ENCODE measurements at places on chromosomes 2 and 18.

DNA sequence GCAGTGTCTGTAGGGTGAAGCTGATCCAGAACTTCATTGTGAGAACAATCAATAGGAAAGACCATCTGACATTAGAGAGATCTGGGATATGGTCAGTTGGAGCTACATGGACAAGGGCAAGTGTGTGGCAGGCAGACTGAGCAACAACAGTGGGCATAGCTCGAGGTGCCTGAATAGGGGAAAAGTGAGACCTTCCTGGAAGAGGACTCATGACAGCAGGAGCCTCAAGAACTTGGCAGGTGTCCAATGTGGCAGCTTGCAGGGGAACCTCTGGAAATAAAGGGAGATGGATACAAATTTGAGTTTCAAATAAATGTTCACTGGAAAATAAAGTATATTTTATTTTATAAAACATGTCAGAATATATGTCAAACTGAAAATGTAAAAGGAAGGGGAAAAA is 117.9 kb downstream of the TANC1 start:
- no peak for DNase-seq

DNA sequence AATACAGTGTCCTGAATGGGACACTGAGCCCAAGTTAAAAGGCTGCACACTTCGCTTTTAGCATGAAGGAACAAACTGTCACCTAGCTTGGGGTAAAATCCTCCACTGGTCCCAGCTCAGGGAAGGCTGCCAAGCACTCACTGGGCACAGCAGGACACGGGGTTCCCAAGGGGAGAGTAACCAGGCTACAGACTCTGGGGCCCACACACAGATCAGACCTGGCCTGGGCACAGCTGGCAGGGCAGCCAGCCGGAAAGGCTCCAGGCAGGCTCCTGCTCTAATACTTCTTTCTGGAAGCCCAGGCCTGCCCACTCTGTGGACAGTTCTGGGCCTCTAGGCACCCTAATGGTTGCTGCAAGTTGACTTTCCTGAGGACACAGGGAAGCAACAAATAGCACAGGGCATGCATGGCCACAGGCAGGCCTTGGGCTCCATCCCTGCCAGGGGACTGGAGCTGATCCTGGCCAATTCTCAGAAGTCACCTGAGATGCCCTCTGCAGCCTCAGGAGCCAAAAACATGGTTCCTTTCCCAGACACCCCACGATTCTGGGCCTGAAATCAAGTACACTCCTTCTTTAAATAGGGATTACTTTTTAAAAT is 18.7 kb upstream of the SULT1C3 start:
- DNase-seq: no peak

- DNase-seq: no peak
Observed at GRCh38 chr2:238158509-238159070, at the start of gene ERFE. Gene ERFE, plus strand, starts transcription at chr2:238158970. Its CDS starts 38 bp downstream, at chr2:238159008.

DNA sequence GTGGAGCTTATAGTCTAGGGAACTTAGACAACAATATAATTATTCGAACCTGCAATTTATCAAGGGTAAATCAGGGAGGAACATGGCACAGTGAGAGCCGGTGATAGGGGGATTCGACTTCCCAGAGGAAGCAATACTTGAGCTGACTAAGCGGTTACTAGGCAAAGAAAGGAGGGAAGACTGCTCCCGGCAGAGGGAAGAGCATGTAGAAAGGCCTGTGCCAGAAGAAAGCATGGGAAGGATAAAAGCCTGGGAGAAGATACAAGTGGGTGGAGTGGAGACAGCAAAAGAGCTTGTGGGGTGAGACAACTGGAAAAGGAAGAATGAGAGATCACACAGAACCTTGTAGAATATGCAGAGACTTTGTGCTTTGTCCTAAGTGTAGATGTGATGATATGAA is 93.3 kb downstream of the MARCHF4 start:
- DNase-seq: no peak

DNA sequence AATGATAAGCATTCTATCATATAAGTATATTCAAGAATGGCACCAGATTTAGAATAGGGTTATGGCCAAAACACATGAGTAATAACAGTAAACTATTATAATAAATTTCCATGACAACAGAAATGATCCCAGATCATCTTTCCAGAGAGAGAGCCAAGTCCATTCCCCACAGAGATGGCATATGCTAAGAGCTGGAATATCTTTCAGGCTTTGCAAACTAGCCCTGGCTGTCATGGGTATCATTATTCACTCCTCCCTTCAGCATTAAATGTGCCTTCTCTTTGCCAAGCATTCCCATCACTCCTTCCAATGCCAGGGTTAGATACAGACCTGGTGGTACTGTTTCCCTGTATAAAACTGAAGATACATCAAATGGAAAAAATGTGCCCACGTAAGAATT is 10.9 kb downstream of the FEZ2 start:
- no peak for DNase-seq

GRCh38 chr2:168480825-168481585 is 24.9 kb downstream of the CERS6 start:
- no peak for DNase-seq

DNA sequence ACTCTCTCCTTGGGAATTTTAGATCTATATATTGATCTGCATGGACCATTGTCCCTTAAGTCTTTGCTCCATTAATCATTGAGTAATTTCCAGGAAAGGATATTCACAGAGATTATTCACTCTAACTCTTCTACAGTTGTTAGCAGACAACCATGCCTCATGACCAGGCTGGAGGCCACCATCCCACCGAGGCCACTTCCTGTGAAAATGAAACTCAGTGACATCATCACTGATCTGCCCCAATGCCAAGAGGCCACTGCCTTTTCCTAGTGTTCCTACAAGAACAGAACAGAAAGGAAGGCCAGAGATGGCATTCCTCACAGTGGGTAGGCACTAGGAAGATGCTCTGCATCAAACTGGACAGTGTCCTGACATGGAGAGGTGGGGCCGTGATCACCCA is 161.3 kb downstream of the DTNA start:
- DNase-seq: no peak

DNA sequence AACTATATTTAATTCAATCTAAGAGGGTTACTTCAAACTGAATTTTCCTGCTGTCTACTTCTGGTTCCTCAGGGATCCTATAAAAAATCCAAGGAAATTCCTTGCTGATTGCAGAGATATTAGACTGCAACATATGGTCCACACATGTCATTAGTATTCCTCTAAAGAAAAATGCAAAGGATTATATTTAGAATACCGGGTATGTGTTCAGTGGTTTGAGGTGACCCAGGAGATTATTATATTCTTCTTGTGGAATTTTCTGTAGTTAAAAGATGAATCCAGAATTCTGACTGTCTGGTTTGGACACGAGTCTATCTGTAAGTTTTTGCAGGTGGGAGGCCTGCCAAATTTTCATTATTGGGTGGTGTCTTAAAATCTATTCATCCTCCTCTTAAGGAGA is 18.2 kb downstream of the HOXD1 start:
- DNase-seq: no peak

DNA sequence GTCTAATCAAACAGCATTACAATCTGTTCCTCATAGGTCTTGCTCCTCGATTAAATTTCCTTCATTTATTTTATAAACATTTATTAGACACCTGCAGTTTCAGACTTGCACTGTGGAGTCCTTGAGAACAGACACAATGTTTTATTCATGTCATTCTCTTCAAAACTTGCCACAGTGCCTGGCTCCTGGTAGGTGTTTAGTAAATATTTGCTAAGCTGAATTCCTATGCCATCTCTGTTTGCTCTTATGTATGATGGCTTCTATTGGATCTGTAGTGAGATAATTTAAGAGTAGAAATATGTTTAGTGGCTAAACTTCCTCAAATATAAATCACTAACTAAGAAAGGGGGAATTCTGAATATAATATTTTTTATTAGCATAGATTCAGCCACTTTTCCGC is 61.4 kb downstream of the LRATD1 start:
- DNase-seq: no peak

- DNase-seq: no peak
Observed at GRCh38 chr2:215528555-215528954, 92.7 kb upstream of the FN1 start.

DNA sequence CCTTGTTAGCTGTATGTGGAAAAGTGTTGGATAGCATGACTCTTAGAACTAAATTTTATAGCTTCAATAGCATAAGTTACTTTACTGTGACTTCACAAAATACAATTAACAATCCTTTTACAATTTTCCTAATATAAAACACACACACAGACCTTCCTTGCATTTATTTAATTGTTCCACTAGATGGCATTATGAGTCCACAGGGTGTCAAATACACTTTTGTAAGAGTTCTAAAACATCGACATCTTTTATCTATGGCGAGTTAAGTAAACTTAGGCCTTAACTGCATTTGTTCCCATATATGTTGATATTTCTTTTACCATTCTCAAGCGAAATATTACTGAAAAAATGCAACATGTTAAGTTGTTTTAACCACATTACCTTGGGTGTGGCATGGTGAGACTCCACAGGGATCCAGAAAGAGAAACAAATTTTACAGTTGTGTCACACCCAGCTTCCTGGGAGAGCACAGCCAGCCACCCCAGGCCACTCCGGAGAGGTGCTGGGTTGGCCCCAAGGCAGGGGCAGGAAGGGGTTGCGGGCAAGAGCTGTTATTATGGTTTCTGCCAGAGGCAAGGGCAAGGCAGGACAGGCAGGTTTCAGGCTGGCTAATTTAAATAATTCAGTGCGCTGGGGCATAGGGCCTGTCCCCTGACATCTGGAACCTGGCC is 312.4 kb upstream of the MC4R start:
- DNase-seq: no peak

GRCh38 chr18:23225503-23225902 is 90.2 kb downstream of the CABLES1 start:
- DNase-seq: no peak

GRCh38 chr2:144014103-144014502 is 505.8 kb downstream of the ZEB2 start:
- DNase-seq: no peak

DNA sequence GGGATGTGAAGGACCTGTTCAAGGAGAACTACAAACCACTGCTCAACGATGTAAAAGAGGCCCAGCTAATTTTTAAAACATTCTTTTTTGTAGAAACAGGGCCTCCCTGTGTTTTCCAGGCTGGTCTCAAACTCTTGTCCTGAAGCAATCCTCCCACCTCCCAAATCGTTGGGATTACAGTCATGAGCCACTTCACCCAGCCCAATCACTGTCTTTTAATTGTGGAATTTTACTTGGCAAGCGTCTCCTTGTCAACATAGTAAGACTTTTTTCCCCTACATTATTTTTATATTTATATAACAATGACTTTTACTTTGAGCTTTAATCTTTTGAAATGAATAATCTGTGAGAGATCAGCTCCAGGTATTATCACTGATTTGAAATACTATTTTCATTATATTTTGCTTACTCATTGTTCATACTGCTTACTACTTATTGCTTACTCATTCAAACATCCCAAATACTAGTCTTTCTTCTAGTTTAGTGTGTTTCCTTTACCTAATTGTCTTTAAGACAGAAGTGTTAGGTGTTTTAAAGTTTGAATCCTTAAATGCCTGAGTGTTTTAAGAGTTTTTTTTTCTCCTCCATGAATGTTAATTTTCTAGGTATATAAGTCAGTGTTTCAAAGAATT is 48.9 kb downstream of the PTPN4 start:
- no peak for DNase-seq

GRCh38 chr2:111670776-111671175 is 213.2 kb downstream of the ANAPC1 start:
- DNase-seq: no peak

DNA sequence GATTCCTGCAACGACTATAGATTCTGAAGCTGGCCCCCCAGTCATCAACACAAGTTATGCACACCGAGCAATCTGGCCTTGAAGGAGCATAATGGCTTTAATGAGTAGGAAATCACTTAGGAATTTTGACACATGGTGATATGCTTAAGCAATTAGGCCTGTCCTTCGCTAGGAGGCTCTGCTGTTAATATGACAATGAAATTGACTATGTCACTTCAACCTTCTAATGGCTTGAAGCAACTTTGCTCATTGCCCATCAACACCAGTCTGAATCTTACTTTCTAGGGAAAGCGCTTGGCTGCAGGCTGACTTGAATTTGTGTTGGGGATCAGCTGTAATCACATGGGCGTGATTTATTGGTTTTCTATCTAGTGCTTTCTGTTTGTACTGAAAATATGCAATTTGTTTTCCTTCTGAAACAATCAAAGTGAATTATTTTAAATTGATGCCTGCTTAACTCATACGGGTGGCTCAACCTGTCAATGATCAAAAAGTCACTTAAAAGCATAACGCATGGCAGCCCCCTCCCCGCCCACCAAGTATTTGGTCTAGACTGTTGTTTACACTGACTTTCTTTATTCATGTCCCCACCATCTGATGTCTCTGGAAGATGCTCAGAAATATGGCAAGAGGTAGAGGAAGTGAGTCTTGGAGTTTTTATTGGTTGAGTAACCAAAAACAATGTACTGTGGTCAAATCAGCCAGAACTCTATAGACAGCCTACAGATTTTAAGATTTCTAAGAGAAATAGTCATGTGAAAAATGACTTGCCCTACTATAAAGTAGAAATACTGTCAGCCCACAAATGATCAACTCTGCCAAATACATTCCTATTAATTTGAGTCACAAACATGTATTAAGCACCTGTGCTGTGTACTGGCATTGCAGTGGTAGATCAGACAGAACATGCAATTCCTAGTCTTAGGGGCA is 344.9 kb downstream of the RBM43 start:
- DNase-seq: no peak

- no peak for DNase-seq
Observed at GRCh38 chr2:67534745-67535144, 137.6 kb downstream of the ETAA1 start.

DNA sequence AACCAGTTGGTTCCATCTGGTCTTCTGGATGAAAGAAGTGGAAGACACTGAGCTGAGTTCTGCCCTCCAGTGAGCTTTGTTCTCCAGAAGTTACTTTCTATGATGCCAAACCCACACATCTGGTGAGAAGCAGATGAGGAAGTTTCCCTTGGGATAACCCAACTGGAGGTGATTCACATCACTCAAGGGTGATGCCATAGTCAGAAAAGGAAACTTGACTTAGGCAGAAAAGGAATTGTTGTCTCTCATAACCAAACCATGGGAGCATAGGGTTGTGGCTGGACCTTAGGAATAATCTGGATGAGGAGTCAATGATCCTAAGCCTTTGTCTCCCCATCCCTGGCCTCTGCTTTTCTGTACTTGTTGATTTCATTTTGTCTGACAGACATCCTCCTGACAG is 43.7 kb downstream of the CDC42EP3 start:
- no peak for DNase-seq

- DNase-seq: no peak
Observed at GRCh38 chr2:241882091-241882625, 12.6 kb downstream of the RTP5 start.

DNA sequence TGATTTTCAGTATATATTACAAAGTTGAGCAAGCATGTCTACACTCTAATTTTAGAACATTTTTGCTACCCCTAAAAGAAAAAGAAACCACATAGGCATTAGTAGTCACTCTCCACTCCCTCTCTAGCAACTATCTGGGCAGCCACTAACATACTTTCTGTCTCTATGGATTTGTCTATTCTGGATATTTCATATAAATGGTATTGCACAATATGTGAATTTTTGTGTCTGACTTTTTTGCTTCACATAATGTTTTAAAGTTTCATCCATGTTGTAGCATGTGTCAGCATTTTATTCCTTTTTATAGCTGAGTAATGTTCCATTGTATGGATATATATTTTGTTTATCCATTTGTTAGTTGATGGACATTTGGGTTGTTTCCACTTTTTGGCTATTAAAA is 232.5 kb upstream of the CTAGE1 start:
- DNase-seq: no peak

- DNase-seq: no peak
Observed at GRCh38 chr18:74268933-74269620, 22.7 kb downstream of the CYB5A start.

- no peak for DNase-seq
Observed at GRCh38 chr2:66753660-66754059, 318.7 kb downstream of the MEIS1 start.

Data from activated naive CD4-positive, alpha-beta T cell (primary cell).